Stimulated activated CD8-positive, alpha-beta memory T cell treated with anti-CD3 and anti-CD28 coated beads, Interleukin-15, amount 100 ng/mL, for 4 hours (primary cell): ENCODE measurements at places on chromosomes 5 and 9.

DNA sequence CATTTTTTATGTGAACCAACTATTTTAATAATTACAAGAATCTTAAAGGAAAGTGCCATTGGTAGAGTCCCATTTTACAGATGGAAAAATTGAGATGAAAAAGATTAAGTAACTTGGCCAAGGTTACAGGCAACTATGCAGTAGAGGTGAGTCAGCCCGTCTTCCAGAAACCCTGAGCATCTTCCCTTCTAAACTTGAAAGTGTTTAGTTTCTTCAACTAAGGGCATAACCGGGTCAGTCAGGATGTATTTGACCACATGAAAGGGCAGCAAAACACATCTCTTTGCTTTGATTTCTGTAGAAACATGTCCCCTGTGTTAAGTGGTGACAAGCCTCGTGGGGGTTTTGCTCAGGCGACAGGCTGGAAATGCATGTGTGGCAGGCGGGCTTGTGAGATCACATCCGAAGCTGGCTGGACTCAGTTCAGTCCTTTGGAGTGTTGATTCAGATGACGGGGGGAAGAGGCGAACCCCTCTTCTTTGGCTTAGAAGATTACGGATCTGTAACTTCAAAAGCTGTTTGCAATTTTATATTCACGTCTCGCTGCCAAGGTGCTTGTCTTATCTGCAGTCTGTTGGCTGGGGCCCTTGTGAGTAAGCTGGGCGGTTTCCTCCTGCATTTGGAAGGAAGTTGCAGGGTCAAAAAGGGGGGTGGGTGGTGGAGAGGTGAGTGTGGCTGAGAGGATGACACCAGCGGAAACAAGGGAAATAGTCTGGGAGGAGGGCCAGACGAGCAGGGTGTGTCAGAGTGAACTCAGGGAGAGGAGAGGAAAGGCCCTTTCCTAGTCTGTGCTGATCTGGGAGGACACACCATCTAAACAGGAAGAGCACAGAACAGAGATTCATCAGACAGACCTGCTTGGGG is 78.9 kb upstream of the RPS23 start:
- DNase-seq, result peak; percentile 54

DNA sequence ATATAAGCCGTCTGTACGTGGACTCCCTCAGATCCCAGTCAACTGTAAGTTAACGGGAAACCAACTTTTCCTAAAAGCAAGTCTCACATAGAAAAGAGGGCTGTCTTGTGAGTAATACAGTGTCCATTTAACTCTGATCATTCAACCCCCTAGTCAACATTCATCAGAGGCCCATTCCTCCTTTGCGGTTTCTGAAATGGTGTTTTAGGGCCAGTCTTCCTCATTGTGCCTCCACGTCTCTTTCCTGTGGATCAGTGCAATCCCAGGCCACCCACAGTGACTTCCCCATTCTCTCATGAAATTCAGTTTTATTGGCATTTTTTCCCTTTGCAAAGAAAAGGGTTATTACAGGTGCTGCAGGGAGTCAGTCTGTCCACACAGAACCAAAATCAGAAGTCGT is 261.8 kb downstream of the NR3C1 start:
- no peak for DNase-seq

DNA sequence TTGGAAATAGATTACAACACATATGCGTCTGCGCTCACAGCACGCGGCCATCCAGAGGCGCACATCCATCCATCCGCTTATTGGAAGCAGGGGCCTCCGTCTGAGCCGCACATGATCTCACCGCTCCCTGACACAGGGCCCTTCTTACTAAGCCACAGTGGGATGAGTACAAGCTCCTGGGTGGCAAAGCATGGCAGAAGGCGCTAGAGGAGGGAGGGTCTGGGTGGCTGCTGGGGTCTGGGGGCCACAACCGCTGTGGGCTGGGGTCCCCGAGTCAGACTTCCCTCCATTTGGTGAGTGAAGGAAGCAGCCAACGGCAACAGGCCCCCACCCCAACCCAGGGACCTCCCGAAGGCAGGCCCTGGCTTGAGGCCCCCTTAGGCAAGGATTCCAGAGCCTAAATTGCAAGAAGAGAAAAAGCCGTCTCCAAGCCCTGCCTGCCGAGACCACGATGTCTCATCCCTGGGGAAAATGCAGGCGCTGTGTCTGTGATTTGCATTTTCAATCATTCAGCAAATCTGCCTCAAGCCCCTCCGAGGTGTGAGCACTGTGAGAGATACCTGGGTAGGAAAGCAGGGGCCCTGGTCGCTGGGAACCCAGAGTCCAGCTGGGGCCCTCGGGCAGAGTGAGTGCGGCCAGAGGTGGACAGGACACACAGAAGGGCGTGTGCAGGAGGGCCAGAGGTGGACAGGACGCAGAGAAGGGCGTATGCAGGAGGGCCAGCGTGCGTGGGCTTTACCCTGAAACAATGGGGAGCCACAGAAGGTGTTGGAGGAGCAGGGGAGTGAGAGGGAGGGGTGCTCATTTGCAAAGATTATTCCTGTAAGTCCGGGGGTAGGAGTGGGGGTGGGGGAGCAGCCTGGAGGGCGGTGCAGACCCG is 135.7 kb downstream of the OLFM1 start:
- no peak for DNase-seq

- no peak for DNase-seq
Measured at GRCh38 chr9:95134457-95134881, 183.0 kb downstream of the FANCC start.

GRCh38 chr9:114124666-114125475 is 25.8 kb upstream of the KIF12 start:
- DNase-seq, result no peak

DNA sequence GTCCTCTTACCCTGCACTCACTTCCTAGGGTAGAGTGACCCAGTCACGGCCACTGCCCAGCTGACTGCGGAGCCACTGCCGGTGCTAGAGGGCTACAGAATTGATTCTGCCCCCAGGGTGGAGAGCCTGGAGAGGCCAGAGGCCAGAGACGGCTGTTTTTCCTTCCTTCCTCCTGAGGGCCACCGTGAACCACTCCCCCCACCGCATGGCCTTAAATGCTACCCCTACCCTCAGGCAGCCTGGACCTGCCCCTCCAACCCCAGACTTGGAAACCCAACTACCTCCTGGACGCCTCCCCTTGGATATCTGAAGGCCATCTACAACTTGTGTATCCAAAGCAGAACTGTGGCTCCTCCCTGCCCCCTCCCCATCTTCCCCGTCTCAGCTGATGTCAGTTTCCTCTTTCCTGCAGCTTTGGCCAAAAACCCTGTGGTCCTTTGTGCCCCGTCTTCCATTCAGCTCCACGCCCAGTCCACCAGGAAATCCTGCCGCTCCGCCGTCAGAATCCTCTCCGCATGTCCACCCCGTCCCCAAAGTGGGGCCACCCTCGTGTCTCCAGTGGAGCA is 16.3 kb downstream of the SH2D3C start:
- DNase-seq, result no peak

- no peak for DNase-seq
Measured at GRCh38 chr9:6247266-6247665, 31.7 kb downstream of the IL33 start.

GRCh38 chr5:153562189-153562588 is 71.7 kb downstream of the GRIA1 start:
- DNase-seq, result no peak

GRCh38 chr5:140249536-140249935 is 53.4 kb downstream of the PFDN1 start:
- no peak for DNase-seq

DNA sequence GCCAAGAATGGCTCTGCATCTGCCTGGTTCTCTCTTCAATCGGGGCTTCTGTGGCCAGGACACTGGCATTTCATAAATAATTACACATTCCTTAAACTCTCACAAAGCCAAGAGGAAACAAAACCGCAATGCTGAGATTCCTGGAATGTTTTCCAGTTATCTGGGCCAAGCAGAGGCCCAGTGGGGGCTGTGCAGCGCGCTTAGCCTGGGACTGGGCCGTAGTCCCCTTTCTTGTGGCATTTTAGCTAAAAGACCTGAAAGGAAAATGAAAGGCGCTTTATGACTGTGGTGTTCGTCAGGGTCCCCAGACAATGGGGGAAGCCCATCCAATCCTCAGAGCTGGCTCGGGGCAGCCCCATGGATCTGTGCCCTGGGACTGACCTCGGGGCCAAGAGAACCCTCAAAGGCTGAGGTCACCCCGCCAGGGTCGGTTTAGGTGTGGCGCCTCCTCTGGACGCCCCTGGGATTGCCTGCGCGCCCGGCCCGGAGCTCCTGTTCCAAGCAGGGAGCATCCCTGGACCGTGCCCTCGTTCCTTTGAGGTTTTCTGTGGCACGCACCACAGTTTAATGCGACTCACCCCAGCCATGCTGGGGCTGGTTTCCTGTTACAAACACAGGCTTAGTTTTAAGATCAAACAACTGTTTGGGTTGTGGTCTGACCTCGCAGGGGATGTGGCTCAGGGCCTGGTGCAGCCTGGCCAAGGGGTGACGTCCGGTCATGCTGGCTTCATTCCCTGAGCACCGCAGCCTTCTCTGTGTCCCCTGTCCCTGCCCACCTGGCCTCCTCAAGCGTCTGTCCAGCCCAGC is 51.5 kb upstream of the NKD2 start:
- no peak for DNase-seq

DNA sequence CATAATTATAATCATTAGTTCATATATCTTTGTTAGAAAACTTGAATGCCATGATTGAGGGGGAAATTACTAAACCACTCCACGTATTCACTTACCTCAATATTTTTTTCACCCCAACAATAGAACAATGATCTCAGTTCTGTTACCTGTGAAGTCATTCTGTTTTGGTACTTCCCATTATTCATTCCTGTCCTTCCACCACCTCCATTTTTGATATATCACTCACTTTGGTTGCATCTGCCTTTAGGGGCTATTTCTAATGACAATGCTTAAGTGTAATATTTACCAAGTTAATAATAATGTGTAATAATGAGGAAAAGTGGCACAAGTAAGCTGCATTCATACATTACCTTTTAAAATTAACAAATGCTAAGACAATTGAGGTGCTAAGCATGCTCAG is 218.4 kb downstream of the SPATA31D1 start:
- DNase-seq, result no peak

- DNase-seq, result no peak
Measured at GRCh38 chr5:168680395-168680794, 101.2 kb upstream of the PANK3 start.

- DNase-seq, result no peak
Measured at GRCh38 chr5:135040034-135040332, 6.0 kb upstream of the PITX1 start.

- DNase-seq, result no peak
Measured at GRCh38 chr5:169089343-169089742, 211.6 kb downstream of the SLIT3 start.

- no peak for DNase-seq
Measured at GRCh38 chr9:131961496-131961880, 118.2 kb downstream of the MED27 start.

- no peak for DNase-seq
Measured at GRCh38 chr9:115946530-115946929, 207.1 kb upstream of the PAPPA start.

DNA sequence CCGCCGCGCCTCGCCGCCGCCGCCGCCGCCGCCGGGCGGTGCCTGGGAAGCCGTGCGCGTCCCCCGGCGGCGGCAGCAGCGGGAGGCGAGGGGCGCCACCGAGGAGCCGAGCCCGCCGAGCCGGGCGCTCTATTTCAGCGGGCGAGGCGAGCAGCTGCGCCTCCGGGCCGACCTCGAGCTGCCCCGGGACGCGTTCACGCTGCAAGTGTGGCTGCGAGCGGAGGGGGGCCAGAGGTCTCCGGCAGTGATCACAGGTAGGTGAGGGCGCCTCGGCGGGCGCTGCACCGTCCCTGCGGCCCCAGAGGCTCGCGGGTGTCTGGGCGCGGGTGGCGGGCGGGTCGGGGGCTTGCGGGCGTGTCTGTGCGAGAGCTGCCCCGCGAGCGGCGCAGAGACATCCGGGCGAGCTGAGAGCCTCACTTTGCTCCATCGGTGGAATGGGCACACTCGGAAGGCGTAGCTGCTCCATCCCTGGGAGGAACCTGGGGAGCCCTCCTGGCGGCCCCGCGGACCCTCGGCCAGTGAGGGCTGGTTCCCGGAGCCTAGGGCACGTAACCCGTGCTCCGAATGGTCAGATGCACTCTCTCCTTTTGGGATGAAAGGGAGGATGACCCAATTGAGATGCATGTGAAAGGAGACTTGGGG is 864 bp downstream of the PAPPA start:
- no peak for DNase-seq

DNA sequence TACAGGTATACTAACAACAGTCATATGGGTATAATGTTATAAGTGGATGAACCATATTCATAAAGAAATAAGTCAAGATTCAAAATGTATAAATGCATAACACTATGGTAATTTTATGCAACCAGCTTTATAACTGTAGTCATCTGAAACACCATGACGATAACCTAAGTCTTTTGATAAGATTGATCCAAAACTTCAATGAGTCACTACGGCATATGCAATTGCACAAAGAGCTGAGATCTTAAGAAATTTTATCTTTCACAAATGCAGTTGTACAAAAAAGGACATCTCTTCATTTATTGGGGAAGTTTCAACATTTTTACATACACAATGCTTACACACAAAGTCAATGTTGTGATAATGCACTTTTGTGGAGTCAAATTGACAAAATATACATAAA is 20.3 kb downstream of the FAM81B start:
- DNase-seq, result no peak
